ENCODE measurements at places on chromosomes 1 and 21. TPM values are rescaled to one million over a fixed set of nuclear protein-coding genes. Genes with fewer than 3 reads are reported as not detected.

ANKRD35 gene
- 5.6 TPM for total RNA-seq

GRCh38 chr1:160454371-160455152 is 54.2 kb downstream of the VANGL2 start:
- no peak for DNase-seq

DNA sequence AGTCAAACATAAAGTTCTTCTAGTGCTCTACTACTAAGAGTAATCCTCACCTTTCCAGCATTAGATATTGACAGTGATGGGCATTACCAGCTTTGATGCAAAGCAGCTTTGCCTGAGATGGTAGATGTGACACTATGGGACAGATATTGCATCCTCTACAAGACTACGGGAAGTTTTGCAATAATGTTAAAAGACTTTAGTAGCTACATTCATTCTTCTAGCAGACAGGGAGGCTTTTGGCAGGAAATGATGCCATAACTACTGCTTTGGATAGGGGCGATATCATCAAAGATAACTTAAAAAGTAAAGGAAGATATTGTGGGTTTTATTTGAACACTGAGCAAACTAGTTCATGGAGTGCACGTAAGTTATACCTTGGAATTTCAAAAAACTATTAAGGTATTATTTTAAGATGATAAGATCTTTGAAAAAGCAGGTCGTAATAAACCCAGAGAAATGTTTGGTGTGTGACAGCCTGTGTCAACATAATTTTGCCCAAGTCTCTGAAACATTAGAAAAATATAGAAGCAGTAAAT is 368.3 kb upstream of the TMPRSS15 start:
- DNase-seq: no peak

DNA sequence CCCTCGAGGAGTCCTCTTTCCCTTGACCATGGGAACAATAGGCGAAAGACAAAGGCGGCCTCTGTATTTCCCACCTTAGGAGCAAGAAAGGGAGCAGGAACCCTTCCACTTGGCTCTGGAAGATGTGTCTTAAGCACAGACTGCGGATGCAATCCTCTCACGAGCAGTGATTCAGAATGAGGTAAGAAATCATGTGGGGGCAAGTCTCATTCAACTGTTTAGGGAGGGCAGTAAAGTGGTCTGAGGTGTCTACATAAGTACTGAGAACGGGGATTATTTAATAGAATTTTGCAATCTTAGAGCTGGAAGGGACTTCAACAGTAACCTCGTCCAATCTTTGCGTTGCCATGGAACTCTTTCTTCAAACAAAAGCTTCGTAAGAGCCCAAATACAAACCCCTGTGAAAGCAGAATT is 1.6 kb upstream of the DYRK3 start:
- DNase-seq: no peak

GRCh38 chr1:41328780-41329640 is 32.2 kb upstream of the FOXO6 start:
- DNase-seq: no peak

CLCNKB gene
- total RNA-seq: 1.2 TPM

- no peak for DNase-seq
Observed at GRCh38 chr1:15705184-15705566, 21.1 kb downstream of the PLEKHM2 start.

- peak; percentile 12 for DNase-seq
Observed at GRCh38 chr1:205774198-205775014, 876 bp downstream of the RAB29 start.

DNA sequence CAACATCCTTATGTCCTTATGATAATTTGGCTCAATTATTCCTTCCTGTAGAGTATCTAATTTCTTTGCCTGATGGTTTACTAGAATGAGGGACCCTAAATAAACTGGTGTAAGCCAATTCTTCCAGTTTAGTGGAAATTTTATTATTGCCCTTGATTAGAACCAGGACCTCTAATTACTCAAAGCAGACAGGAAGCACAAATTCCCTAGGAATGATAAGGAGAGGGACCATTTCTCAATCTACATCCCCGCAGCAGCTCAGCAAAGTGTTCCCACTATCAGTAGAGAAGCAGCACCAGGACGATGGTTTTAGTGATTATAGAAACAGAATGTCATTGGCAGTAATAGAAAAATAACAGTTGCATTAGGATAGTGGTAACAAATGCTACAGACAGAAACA is 97.1 kb downstream of the PLPPR4 start:
- DNase-seq: no peak
